Stimulated activated CD8-positive, alpha-beta memory T cell treated with anti-CD3 and anti-CD28 coated beads, Interleukin-7, amount 100 ng/mL, for 24 hours (primary cell): ENCODE measurements at places on chromosomes 11 and 22.

DNA sequence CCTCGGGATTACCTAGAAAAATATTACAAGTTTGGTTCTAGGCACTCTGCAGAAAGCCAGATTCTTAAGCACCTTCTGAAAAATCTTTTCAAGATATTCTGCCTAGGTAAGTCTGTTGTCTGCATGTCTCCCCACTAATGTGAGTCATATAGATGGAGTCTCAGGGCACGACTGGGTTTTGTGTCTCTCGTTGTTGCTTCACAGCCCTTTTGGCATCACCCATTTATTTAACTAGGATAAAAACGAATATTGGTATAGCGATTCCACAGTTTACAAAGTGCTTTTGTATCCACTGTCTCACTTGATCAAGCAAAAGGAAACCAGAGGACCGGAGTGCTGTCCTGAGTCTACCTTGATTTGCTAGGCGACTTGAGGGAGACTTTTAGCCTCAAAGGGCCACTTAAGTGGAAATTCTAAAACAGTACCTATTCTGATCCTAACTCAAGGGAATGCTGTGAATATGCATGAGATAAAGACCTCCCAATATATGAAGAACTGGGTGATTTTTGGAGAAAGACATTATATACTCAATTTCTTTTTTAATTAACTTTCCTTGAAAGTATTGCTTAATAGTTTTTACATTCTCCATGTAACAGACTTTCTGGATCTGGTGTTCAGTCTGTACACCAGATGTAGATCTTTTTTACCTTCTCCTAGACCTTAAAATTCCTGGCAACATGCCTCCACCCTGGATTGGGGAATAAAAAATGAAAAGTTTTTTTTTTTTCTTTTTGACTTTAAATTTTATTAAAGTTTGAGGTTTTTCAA lies 590 bp downstream of the NNMT start:
- no peak for DNase-seq

GRCh38 chr11:7414973-7415817 lies 70.1 kb upstream of the OLFML1 start:
- DNase-seq = no peak

- no peak for DNase-seq
These were observed 69.7 kb upstream of the INCENP start for GRCh38 chr11:62054081-62054480.

DNA sequence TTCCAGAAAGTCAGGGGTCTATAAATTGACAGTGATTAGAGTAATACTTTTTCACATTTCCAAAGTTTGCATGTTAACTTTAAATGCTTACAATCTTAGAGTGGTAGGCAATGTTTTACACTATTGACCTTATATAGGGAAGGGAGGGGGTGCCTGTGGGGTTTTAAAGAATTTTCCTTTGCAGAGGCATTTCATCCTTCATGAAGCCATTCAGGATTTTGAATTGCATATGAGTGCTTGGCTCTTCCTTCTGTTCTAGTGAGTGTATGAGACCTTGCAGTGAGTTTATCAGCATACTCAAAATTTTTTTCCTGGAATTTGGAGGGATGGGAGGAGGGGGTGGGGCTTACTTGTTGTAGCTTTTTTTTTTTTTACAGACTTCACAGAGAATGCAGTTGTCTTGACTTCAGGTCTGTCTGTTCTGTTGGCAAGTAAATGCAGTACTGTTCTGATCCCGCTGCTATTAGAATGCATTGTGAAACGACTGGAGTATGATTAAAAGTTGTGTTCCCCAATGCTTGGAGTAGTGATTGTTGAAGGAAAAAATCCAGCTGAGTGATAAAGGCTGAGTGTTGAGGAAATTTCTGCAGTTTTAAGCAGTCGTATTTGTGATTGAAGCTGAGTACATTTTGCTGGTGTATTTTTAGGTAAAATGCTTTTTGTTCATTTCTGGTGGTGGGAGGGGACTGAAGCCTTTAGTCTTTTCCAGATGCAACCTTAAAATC lies 5.3 kb downstream of the MALAT1 start:
- DNase-seq = no peak

DNA sequence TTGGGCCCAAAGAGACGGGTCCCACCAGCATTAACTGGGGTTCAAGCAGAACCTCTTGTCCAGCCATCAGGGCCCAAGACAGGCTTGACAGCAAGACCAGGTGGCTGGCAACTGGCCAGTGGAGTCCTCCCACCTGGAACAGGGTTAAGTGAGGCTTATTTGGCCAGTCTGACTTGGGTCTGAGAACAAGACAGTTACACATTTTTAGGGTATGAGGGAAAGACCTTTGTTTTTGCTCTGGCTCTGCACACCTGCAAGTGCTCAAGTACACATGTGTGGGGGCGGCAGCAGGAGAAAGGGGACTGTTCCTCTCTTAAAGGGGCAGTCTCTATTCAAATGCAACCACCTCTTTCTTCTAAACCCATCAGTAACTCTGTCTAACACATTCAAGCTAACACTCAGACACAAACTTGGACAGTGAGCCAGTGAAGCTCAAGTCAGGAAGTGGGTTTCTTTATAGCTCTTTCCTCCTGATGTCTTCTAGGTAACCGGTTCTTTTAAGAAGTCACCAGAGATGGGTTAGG lies 116.2 kb downstream of the ETS1 start:
- no peak for DNase-seq

DNA sequence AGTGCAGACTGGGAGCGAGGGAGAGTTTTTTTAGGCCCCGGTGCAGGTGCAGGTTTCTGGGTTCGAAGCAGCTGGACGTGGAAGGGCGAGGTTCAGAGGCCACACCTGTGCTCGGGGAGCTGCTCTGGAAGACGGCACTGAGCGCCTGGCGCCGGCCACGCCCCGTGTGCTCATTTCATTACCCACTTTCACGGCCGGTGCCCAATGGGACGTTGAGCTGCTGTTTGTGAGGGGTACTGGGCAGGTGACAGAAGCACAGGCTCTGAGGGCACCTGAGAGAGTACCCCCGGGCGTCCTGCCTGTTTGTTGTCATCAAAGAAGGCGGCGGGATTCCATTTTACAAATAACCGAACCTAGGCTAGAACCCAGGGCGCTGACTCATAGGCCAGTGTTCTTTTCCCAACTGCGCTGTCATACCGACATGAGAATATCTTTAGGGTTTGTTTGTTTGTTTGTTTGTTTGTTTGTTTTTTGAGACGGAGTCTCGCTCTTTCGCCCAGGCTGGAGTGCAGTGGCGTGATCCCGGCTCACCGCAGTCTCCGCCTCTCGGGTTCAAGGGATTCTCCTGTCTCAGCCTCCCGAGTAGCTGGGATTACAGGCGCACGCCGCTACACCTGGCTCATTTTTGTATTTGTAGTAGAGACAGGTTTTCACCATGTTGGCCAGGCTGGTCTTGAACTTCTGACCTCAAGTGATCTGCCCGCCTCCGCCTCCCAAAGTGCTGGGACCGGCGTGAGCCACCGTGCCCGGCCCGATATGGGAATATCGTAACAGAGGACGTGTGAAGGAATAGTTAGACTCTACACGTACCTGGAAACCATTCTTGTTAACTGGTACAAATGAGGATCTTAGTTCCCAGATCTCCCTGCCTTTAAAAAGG lies 16.6 kb upstream of the SPTBN2 start:
- DNase-seq = no peak

- DNase-seq = no peak
These were observed at the start of gene INPP5J for GRCh38 chr22:31122532-31123291. TSS of gene INPP5J (plus strand) at chr22:31122966. CDS start at chr22:31123015, 49 bp downstream.

DNA sequence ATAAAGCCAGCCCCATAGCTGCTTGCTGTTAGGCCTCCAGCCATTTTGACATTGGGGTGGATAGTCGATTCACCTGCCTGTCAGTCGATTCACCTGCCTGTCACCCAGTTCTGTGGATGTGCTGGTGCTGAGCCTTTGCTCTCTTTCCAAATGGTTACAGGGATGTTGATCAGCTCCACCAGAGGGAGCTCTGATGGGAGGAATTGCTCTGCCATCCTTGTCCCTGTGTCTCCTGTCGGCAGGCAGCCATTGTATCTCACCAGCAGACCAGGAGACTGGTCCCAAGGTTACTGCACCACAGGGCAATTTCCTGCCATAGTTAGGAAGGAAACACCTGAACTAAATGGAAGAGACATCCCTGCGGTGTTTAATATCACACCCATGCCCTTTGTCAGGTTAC lies 6.1 kb downstream of the MPEG1 start:
- DNase-seq = no peak

DNA sequence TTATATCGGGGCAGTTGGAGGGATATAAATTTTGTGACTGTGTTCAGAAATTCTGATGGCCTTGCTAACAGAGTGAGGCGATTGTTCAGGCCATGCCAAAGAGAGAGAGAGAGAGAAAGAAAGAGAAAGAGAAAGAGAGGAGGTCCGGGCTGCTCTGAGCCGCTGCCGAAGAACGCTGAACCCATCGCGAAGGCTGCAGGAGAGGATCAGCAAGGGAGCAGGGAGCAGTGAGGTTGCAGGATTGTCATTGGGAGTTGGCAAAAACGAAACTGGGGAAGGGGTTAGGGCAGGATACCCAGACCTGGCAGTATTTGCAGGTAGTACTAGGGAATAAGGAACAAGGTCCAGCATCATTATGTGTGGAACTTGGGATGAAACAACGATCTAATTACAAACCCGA lies 537.1 kb downstream of the INSC start:
- DNase-seq = no peak

GRCh38 chr22:46617207-46617985 lies 2.8 kb upstream of the GRAMD4 start:
- no peak for DNase-seq

DNA sequence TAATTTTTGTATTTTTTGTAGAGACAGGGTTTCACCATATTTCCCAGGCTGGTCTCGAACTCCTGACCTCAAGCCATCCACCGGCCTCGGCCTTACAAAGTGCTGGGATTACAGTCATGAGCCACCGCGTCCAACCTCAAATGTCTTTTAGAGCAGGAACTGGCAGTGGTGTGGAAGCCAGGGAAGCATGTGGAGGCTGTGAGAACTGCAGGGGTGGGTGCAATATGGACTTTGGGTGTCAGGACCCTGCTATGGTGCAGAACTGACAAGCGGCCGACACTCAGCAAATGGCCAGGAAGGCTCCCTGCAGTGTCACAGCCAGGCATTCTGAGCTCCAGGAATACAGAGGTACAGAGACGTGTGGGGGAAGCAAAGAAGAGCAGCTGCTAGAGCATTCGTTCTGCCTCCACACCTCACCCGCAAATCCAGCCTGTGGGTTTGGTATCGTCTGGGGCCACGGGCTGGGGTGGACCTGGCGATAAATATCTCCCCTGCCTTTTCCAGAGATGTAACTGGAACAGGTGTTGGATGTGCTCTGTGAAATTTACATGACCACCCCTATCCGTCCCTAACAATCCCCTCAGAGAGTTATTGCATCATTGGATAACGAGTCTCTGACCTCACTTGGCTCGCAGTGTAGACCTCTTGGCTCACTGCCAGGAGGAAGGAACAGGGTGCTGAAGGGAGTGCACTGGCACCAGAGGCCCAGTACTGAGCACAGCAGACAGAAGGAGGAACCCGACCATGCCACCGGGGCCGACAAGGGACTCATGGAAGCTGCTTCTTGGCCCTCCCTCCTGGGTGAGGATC lies 624.7 kb upstream of the B3GAT1 start:
- DNase-seq = no peak

GRCh38 chr11:3137486-3138177 lies 27.5 kb downstream of the OSBPL5 start:
- no peak for DNase-seq

- DNase-seq = no peak
These were observed 8.7 kb upstream of the EFCAB6 start for GRCh38 chr22:43820651-43821305.

DNA sequence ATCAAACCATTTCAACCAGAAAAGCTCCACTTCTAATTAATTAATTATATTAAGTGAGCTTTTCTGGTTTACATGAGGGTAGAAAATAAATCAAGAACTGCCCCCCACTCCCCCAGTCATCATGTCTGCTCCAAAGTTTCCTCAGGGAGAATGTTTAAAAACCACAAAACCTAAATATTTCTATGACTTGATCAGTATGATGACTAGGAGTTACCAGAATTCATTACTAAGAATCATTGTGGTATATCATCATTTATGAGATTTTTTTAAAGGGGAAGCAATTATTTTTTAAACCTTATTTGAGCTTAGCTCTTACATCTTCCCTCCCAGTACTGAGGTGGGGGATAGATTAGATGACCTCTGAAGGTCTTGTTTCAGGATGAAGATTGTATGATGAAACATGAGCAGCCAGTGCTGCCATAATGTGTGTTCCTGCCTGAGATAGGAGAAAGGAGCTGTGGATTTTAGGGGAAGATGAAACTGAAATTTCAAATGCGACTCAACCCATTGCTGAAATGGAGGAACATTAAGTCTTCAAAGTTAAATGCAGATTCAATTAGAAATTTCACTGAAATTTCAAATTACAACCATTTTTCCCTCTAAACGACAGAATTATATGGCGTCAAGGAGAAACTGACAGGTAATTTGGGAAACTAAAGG lies 401.3 kb upstream of the CADM1 start:
- no peak for DNase-seq

DNA sequence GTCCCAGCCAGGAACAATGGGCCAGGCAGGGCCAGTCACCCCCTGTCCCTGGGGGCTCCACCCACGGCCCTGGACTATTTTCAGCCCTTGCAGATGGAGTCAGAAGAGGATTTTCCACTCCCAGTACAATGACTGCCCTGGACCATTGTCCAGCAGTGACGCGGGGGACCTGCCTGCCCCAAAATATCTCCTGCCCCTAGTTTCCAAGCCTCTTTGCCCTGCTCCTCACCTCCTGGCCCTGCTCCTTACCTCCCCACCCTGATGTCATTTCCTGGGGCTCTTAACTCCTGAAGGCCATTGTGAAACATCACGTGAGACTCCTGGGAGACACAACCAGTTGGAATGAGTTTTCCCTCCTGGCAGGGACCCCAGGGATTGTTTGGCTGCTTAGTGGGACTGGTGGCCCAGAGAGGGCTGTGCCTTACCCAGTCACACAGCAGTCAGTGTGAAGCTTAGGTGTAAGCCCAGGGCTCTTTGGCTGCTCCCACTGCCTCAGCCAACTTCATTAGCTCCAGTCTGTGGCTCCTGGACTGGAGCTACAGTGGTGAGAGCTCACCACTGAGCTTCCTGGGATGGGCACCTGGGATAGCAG lies 22.2 kb downstream of the P2RY2 start:
- no peak for DNase-seq

DNA sequence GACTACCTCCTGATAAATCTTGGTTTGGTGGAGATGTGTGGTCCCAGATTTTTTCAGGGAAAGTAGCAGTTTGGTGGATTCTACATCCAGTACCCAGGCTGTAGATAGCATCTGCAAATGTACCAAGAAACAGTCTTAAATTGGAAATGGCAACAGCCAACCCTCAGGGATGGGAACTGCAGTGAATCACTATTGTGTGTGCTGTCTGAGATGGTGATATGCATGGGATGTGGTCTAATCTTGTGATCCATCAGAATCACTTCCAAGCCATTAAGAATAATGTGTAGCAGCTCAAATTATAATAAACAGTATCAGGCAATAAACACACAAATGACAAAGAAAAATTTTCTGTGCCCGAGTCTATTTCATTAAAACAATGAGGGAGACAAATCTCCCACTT lies 3.4 kb downstream of the OLFML1 start:
- no peak for DNase-seq

GRCh38 chr11:93225662-93226061 lies 27.9 kb upstream of the SLC36A4 start:
- DNase-seq = no peak

- DNase-seq = no peak
These were observed 119.6 kb upstream of the BLID start for GRCh38 chr11:122235615-122236014.

GRCh38 chr11:75474240-75474639 lies 41.2 kb upstream of the KLHL35 start:
- DNase-seq = no peak

- DNase-seq = no peak
These were observed 62.7 kb downstream of the DBX1 start for GRCh38 chr11:20097319-20098221.

- DNase-seq = no peak
These were observed 37.6 kb downstream of the LIF start for GRCh38 chr22:30208631-30209603.
